ENCODE measurements at places on chromosomes 2 and 18.
A peak's percentile ranks its signal among the peaks of the same experiment; 100 is the strongest.

- DNase-seq, result no peak
These were observed 1.2 kb downstream of the SERPINB5 start for GRCh38 chr18:63477968-63478367.

- peak; percentile 80 for DNase-seq
These were observed 413.6 kb downstream of the PTH2R start for GRCh38 chr2:208820014-208820688.

DNA sequence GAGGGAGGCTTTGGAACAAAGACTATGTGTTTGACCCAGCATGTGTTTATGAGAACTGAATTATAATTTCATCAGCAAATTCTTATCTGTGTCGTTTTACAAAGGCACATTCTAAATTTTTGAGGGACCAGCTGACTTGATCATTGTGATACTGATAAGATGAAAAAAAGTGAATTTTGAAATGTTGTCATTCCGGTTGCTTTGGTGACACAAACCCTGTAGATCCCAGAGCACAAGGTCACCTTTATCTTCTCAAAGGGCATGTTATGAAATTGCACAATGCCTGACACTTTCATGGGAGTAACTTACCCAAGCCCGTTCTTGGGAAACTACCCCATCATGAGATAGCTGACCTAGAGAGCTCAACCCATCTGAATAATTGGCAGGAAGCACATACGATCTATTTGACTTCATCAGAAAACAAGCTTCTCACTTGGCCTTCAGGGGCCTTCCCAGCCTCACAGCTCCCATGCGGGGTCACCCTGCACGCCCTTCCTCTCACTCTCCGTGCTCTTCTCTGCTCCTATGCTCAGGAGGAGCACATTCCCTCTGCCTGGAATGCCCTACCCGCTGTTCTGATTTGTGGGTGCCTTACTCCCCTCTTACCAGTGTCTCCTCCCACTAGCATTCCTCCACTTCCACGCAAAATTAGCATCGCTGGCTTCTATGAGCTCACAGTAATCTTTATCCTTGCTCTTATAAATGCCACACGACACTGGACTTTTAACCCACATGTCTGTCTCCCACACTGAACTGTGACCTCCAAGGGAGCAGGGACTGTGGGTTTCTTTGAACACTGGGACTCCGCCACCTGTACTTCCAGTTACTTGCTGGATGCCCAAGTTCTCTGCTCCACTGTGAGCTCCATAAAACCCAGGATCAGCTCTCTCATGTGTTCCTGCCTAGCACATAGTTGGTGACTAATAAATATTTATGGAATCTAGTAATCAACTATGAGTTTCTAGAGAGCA lies 555.8 kb upstream of the ID2 start:
- DNase-seq, result no peak

DNA sequence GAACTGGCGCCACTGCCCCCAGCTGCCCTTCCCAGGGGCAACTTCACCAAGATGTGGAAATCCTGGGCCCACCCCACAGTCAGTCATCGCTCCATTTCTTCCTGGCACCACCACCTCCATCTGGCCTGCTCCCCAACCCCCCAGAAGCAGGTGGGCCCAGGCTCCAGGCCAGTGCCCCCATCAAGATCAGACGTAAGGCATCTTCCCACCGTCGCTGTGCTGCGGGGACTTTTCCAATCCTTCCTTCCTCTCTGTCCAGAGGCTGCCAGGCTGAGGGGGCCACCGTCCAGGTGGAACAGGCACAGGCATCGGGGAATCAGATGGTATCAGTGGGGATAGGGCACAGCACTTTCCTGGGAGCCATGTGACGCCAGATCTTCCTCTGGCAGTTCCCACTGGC lies 8.1 kb downstream of the PRLH start:
- no peak for DNase-seq

- peak; percentile 64 for DNase-seq
These were observed 86.4 kb downstream of the XRCC5 start for GRCh38 chr2:216195565-216196029.

DNA sequence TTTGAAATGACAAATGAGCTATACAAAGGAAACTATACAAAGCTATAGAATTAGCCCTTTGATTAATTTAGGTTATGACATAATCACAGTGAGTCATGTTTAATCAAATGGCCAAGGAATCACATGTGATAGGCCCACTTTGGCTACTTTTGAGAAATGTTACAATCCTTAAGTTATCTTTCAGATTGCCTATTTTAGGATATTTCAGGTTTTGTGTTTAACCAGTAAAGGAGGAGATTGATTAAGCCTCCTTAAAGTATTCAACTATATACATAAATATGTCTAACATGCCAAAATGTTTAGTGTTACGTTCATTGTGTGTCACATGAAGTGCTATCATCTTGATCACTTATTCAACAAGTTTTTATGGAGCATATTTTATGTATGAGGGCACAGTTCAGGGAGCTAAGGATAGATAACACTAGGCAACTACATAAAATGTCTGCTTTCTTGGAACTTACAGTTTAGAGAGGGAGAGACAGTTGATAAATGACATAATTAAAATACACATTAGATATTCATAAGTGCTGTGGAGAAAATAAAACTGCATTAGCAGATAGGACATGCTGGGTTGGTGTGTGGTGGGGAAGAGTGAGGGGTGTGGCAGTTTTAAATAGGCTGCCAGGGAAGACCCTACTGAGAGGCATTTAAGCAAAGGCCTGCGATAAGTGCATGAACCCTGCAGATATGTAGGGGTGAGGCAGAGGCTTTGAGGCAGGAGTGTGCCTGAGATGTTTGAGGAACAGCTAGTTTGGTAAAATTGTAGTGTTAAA lies 77.2 kb downstream of the LTBP1 start:
- peak; percentile 5 for DNase-seq

GRCh38 chr18:48669991-48670750 lies 131.3 kb downstream of the CTIF start:
- no peak for DNase-seq

- no peak for DNase-seq
These were observed 1173.1 kb upstream of the ZEB2 start for GRCh38 chr2:145692971-145693478.

DNA sequence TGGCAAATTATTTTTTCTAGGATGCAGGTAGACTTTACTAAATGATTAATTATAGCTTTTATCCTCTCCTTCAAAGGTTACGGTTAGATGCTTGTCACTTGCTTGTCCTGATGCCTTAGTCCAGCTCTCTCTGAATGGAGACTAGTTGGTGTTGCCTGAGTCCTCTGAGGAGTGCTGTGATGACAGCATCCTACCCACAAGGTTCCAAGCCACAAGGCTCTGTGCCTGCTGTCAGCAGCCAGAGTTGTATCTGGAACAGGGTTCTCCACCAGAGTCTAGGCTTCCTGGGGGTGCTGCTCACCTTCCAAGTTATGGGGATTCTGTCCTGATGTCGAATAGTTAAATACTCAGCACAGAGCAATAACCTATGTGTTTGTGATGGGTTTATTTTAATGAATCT lies 125.7 kb downstream of the GALNT1 start:
- DNase-seq, result no peak

GRCh38 chr2:218002845-218003180 lies at the start of gene TNS1:
TSS of gene TNS1 (minus strand) at chr2:218002995. CDS start at chr2:218002872, 123 bp downstream.
- DNase-seq, result no peak

GRCh38 chr2:63740943-63741342 lies 100.8 kb upstream of the UGP2 start:
- no peak for DNase-seq

DNA sequence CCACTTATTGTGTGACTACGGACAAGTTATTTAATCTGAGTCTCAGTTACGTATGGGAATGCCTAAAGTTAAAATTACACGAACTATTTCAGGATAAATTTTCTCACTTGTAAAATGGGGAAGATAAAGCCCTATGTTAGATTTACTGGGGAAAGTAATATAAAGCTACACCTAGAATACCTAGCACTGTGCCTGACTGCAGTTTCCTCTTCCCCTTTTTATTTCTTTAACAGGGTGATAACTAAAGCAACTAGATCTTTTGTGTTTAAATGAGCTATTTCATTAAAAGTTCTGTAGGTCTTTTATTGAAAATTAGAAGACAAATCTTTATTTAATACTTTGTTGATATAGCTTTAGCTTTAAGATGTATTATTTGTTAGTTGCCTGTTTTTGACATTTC lies 5.0 kb downstream of the B3GNT2 start:
- no peak for DNase-seq

GRCh38 chr2:118801151-118801550 lies 46.3 kb downstream of the EN1 start:
- DNase-seq, result no peak

GRCh38 chr18:58168993-58169392 lies 125.0 kb downstream of the NEDD4L start:
- DNase-seq, result no peak

GRCh38 chr2:27320958-27321543 lies 1.8 kb downstream of the MPV17 start:
- peak; percentile 99 for DNase-seq

- DNase-seq, result peak; percentile 8
These were observed 101.9 kb downstream of the USP34 start for GRCh38 chr2:61368687-61369665.

DNA sequence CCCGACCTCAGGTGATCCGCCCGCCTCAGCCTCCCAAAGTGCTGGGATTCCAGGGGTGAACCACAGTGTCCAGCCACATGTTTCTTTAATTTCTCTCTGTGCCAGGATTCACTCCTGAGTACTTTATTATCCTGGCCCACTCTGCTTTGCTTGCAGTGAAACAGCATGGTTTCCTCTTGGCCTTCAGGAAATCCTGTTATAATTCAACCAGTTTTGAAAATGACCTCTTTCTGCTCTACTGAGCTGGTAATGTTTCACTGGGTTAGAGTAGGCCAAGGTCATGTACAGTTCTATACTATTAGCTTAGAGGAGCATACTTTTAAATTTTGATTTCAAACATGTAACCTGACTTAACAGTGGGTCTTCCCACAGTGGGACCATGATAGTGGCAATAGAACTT lies 90.6 kb upstream of the PELI1 start:
- no peak for DNase-seq

DNA sequence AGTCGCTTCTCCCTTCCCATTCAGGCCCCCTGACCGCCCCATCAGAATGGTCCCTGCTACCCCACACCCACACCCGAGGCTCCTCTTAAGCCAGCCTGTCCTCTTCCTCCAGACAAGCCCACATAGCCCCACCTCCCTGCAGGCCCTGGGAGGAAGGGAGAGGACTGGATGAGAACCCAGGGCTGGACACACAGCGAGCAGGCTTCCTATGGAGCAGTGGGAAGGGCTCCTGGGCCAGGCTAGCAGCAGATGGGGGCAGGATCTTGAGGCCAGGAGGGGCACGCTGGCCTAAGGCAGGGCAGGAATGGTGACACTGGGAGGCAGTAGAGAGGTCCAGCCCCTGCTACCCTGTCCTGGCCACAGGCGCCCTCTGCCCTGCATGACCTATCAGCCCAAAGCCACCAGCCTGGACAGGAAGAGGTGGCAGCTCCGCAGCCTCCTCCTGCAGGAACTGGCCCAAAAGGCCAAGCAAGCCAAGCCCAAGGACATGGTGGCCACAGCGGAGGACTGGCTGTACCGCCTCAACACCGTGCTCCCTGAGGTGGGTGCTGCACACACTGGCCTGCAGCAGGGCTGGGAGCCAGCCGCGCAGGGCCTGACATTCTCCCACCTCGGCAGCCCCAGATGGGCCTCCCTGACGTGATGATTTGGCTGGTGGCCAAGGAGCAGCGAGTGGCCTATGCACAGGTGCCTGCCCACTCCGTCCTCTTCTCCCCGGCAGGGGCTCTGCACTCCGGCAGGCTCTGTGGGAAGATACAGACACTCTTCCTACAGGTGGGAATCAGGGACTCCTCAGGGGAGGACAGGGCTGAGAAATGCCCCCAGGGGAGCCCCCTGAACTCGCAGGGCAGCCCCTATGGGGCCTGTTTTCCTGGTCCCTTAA lies 43.3 kb downstream of the FER1L5 start:
- no peak for DNase-seq

- DNase-seq, result no peak
These were observed 54.0 kb downstream of the PELI1 start for GRCh38 chr2:64090264-64090663.

- no peak for DNase-seq
These were observed 38.3 kb upstream of the ACAA2 start for GRCh38 chr18:49851624-49852023.

DNA sequence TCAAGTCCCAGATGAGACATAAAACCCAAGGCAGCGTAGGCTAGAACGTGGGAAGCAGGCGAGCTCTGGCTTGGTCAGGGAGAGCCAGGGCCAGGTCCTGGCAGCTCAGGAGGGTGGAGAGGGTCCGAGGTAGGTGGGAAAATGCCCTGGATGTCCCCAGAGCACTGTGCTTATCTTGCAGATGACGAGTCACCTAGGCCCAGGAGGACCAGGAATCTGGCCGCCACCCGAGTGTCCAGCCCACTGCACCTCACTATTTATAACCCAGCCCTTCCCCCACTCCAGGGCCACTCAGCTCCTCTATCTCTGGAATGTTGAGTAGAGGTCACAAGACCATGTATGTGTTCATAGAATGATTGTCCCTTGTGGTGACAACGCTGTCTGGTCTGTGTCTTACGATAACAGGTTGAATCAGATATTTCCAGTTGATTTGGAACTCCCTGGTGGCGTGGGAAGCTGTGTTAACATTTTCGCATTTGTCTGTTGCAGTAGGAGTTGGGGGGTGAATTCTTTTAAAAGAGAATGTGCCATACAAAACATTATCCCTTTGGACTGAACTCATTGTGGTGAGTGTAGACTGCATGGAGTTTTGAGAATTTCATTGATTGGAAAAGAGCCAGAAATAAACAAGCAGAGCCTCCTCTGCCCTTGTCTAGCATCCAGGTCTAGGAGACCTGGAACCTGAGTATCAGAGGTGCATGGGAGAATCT lies 47.5 kb downstream of the EMILIN2 start:
- no peak for DNase-seq

- DNase-seq, result no peak
These were observed 484.1 kb downstream of the FBXO15 start for GRCh38 chr18:73663581-73663980.

GRCh38 chr2:14621114-14621513 lies 11.4 kb upstream of the LRATD1 start:
- DNase-seq, result no peak

- DNase-seq, result no peak
These were observed 24.8 kb downstream of the NPHP1 start for GRCh38 chr2:110180036-110180435.

DNA sequence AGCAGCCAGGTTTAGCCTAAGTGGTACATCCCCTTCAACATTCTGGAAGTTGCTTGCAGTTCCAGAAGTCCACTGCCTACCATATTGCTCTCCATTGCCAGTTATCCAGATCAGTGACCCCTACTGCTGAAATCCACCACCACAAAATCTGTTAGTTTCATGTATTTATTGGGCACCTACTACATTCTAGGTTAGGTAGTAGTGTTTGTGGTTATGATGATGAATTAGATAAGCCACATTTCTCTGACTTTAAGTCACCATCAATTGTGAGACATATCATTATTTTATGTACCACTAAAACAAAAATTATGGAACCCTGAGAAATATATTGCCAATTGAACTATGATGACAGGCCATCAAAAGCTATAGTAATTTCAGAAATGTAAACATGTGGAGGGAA lies 139.5 kb upstream of the PKDCC start:
- DNase-seq, result no peak

DNA sequence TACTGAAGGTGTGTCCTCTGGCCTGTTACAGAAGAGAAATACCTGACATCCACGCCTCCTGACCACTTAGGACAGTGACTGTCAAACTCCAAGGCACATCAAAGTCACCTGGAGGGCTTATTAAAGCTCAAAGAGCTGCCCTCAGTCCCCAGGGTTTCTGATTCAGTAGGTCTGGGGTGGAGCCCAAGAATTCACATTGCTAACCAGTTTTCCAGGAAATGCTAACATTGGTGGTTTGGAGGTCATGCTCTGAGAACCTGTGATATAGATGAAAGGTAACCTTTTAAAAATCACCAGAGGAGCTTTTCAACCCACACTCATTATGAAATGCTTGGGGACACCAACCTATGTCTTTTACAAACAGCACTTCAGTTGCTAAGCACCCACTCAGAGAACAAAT lies 172.3 kb downstream of the ALK start:
- no peak for DNase-seq
